ENCODE measurements at places on chromosomes 5 and 9.

GRCh38 chr5:151427258-151427657 is 20.1 kb upstream of the SLC36A1 start:
- no peak for DNase-seq

GRCh38 chr5:109619606-109620005 is 70.1 kb upstream of the MAN2A1 start:
- DNase-seq, result no peak

GRCh38 chr5:66169534-66169933 is 25.4 kb downstream of the SREK1 start:
- DNase-seq, result no peak

DNA sequence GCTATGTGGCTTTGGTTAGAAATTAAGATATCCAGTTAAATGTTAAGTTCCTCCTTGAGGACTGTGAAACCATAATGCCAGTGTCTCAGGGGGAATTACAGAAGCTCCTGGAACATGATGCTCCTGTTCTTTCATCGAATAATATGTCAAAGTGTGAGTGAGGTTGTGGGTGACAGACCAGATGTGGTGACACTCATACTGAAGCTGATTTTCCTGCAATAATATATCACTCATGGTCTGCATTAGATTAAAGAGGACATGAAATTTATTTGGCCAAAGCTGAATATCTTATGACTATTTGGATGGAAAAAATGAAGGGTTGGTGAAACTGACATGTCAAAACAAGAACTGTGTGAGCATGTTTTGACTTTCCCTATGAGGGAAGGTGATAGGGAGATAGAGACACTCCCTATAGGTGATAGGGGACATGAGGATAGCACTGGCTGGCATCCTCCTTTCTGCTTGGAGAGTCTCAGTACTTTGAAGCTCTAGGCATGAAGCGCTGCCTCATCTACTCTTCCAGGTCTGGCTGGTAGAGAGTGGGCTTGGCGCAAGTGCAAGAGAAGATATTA is 173.5 kb downstream of the ARHGEF28 start:
- no peak for DNase-seq

- DNase-seq, result no peak
Observed at GRCh38 chr5:52388349-52388748, 399.4 kb upstream of the ITGA1 start.

GRCh38 chr9:70318002-70318401 is 59.2 kb downstream of the SMC5 start:
- no peak for DNase-seq

- no peak for DNase-seq
Observed at GRCh38 chr5:885529-885928, 7.1 kb downstream of the BRD9 start.
